ENCODE measurements at places on chromosomes 12 and 14.
A peak's percentile ranks its signal among the peaks of the same experiment; 100 is the strongest.

- no peak for DNase-seq
Observed at GRCh38 chr12:63968673-63969072, 124.2 kb downstream of the SRGAP1 start.

- DNase-seq = no peak
Observed at GRCh38 chr12:24228371-24228770, 278.9 kb upstream of the SOX5 start.

DNA sequence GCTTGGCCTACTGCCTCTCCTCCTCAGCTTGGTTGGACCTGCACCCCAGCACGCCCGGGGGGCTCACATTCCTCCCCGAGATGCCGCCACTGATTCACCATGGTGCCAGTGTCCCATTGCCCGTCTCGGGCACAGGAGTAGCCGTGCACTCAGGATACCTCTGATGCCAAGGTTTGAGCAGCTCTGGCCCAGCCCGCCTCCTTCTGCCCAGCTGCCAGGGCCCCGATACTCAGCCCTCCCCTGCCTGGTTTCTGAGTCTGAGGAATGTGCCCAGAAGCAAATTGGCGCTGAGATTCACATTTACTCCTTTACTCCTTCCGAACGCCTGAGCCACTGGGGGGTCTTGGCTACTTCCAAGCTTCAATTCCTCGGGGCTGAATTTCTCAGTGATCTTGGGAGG, 63.5 kb downstream of the NINJ2 start:
- DNase-seq = no peak

DNA sequence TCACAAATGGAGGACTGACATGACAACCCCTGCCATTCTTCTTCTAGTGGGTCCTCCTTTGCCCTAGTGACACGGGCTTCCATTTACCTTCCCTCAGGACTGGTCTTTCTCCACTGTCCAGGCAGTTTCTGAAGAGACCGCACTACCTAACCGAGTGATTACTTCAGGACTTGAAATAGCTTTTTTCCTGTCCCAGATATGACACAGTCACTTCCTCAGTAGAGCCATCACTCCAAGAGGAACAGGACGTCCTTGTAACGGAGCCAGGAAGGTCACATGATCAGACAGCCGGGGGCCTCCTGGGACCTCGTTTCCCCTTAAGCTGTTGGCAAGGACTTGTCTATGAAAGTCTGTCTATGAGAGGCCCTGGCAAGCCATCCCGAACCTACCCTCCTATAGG, 62.3 kb downstream of the FOS start:
- peak; percentile 66 for DNase-seq

DNA sequence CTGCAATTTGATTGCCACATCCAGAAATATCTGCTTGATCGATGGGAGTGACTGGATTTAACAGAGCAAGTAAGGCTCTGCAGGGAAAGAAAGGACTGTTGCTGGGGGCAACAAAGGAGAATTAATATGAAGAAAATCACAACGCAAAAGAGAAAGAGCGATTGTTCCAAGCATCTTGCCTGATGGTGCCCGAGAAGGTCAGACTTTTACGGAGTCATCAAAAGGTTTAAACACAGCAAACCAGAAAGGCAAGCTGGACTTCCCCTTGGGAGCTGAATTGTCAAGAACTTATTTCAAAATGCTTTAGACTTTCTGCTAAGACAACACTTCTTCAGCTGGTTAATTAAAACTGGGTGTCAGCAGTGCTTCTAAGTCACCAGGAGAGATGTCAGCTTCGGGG, 791.5 kb downstream of the MED13L start:
- peak; percentile 5 for DNase-seq

- DNase-seq = no peak
Observed at GRCh38 chr12:46298261-46298660, 29.4 kb upstream of the SLC38A1 start.

DNA sequence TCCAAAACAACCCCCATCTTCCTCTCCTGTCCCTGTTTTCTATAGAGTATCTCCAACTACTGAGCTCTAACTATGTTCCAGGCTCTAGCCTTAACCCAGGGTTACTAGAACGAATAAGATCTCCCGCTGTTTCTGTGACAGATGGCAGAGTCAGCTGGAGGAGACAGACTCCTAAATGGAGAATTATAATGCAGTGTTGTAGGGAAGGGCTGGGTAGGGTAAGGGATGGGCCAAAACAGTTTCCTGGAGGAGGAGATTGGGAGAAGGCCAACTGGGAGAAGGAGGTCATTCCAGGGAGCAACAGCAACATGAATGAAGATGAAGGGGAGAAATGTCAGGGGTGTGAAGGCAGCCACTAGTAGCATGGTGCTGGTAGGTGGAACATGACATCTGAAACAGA, 73.4 kb upstream of the ANO4 start:
- no peak for DNase-seq

DNA sequence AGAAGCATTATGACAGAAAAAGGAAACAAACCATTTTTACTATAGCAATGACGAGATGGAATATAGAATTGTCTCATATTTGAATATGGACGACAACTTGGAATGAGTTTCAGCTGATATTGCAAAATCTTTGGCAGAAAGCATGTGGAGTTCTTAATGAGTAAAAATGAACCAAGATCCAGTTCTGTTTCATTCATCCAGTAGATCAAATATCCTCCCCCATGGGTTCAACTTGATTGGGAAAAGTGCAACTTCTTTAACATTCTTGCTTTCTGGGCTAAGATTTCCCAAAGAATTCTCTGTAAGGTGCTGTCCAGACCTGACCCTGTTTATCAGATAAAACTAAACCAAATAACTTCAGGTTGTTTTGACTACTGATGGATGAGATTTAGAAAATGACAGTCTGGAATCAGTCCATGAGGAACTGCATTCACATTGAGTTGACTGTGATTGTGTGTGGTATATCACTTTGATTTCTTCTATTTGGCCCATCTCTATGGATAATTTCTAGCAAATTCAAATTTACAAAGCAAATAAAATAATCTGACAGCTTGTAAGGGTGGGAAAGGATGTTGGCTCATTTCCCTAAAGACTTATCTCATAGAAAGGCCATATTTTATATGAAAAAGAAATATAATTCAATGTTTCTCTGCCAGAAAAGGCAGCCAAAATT, 267.4 kb downstream of the ADAMTS20 start:
- DNase-seq = peak; percentile 48

- DNase-seq = peak; percentile 67
Observed at GRCh38 chr12:59834659-59835474, 239.0 kb downstream of the SLC16A7 start.

DNA sequence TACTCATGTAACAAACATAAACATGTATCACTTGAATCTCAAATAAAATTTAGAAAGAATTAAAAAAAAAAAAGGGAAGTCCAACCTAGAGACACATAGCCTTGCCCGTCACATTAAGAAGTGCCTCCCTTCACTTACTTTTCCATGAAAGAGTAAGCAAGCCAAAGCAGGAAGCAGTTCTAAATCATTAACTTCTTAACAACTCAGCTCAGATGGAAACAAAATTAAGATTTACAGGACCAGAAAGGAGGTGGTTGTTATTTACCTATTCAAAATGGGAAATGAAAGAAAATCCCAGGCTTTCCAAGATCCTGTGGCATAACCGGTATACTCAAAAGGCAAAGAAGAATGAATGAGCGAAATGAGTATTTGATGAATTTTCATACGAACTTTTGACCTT, 258.6 kb upstream of the DCN start:
- no peak for DNase-seq

DNA sequence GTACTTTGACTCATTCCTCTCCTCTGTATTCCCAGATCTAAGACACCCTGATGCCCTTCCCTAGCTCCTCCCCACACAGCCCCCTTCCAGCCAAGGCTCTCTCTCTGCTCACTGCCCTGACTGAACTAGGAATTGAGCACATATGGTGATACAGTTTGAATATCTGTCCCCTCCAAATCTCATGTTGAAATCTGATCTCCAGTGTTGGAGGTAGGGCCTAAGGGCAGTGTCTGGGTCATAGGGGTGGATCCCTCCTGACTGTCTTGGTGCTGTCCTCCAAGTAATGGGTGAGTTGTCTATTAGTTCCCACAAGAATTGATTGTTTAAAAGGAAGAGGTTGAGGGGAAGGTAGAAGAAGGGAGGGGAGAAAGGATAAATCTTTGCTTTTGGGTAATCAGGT, 17.4 kb downstream of the CMKLR1 start:
- no peak for DNase-seq

GRCh38 chr12:122031342-122032216, 9.9 kb downstream of the BCL7A start:
- peak; percentile 44 for DNase-seq

DNA sequence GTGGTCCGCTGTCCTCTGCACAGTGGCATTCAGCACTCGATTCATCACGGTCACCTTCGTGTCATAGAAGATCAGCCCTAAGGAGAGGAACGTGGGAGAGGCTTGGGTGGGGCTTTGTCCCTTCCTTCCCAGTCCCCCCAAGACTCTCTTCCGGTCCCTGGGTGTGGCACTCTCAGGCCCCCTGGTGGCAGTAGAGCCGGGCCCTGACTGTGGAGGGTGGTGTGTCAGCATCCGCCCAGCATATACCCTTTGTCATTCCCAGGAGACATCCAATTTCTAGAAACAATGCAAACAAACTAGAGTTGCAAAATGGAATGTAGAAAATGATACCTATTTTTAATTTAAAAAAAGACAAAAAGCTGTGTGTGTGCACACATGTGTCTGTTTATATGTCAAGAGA, 45.0 kb downstream of the TRAFD1 start:
- DNase-seq = peak; percentile 26

GRCh38 chr12:1865284-1865866, 45.0 kb downstream of the LRTM2 start:
- no peak for DNase-seq

DNA sequence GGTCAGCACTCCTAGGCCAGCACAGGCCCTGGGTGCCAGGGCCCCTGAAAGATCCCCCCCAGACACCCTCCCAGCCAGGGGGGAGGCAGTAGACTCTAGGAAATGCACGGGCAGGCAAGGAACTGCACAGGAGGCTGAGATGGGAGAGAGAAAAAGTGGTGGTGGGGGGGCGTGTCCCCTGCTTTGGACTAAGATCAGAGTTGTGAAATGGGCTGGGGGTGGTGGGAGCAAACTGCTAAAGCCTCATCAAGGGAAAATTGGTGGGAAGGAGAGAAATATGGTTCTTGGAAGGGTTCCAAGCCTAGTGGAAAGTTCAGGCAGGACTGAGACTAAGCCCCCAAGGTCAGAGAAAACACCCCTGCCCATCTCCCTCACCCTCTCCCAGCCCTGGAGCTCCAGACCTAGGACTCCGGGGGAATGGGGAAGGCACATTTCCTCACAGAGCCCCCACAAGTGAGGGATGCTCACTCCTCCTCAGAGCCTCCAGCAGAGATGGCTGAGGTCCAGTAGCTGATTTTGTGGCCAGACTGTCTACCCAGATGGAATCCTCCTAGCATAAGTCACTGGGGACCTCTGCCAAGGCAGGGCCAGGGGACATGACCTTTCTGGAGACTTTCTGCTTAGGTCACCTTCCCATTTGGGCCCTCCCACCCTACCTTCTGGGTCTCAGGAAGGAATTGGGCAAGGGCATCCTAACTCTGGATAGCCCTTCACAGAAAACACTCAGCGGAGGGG, 29.8 kb downstream of the FIGNL2 start:
- peak; percentile 75 for DNase-seq

GRCh38 chr14:36656687-36657398, 4.8 kb upstream of the PAX9 start:
- DNase-seq = no peak
